ENCODE measurements at places on chromosomes 4 and X. TPM values are rescaled to one million over a fixed set of nuclear protein-coding genes. Genes with fewer than 3 reads are reported as not detected.

Gene UGT2B7
- total RNA-seq, result 0.99 TPM

Gene OSTC
- total RNA-seq, result 231 TPM

Gene ASB12
- total RNA-seq, result not detected

Gene SLC16A2
- total RNA-seq, result 56.5 TPM

Gene IGSF1
- 0.89 TPM for total RNA-seq

DNA sequence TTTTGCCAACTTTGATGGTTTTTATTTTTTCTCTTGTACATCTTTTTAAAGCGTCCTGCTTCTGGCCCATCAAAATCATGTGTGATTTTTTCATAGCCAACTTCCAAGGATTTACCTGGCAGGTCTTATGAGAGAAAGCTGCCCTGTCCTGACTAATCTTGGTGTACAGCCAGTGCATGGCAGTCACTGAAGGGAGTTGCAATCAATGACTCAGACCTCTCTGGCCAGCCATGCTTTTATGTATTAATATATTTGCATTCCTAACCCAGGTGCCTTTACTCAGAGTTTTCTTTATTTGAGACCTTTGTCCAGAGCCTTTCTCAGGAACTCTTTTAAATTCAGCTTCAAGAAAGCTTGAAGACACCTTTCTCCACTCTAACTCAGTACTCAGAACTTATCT lies 691.5 kb upstream of the HTR2C start:
- peak; percentile 27 for DNase-seq

DNA sequence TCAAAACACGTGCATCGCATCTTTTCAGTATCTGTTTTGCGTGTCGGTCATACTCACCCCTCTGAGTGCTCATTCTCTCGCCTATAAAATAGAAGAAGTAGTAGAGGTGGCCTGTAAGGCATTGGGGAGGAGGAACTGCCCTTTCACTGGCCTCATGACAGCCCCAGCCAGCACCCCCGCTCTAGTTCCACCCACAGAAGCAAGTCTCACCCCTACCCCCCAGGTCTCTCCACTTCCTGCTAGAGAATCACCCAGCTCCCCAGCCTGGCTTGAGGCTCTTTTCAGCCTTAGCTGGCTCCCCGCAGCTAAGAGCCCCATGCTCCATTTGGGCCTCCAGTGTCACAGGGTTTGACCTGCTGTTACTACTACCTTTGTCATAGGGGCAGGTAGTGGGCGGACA lies 11.8 kb downstream of the HDAC6 start:
- DNase-seq, result no peak

- DNase-seq, result peak; percentile 4
Measured at GRCh38 chrX:47145395-47146120, 537 bp downstream of the RBM10 start.

GRCh38 chrX:9955506-9955905 lies 11.7 kb upstream of the CLDN34 start:
- no peak for DNase-seq

GRCh38 chr4:51831133-51831532 lies 11.8 kb upstream of the DCUN1D4 start:
- DNase-seq, result peak; percentile 46

DNA sequence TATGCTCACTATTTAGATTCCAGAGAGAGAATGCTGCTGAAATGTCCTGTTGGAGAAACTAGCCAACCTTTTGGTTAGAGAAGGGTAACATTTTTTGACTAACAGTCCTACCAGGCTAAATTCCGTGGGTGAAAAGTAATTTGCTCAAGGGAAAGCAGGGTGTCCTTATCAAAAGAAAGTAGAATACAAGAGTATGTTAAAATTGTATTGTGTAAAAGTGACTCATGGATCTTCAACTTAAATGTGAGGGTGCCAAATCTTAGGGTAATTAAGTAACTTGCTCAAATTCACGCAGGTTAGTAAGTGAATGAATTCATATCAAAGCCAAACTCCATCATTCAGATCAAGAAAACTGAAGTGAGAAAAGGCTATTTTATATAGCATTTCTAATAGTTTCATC lies 81.7 kb downstream of the PCDH7 start:
- no peak for DNase-seq

GRCh38 chr4:150940123-150940522 lies 75.0 kb downstream of the LRBA start:
- no peak for DNase-seq

GRCh38 chrX:154517101-154517781 lies 1.2 kb upstream of the FAM3A start:
- DNase-seq, result no peak

DNA sequence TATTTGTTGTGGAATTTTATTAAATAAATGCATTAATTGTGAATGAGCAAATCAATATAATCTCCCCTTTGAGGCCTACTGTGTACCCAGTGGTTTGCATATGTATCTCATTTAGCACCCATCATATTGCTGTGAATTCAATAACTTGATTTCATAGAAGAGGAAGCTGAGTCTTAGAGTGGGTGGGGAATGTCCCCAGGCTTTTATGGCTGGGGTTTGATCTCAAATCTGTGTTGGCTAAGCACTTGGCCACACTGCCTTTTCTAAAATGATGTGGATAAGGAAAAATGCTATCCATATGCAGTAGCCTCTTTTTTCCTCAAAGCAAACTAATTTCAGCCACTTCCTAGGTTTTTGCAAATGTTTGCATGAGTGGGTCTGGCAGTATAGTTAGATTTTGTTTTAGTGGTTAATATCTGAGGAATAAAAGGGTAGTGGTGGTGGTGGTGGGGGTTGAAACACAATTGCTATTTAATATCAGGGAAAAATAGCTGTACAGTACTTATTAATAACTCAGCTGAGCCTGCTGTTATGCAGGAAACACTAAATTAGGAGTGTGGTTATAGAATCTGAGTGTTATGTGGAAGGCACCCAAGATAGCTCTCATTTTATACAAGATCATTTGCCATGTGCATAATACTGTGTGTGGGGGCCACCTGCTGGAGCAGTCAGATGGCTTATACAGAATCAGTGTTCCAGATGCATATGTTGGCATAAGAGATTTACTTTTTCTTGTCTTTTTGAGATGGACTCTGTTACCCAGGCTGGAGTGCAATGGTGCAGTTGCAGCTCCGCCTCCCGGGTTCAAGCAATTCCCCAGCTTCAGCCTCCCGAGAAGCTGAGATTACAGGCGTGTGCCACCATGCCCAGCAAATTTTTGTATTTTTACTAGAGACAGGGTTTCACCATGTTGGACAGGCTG lies 108.0 kb downstream of the TMEM131L start:
- DNase-seq, result peak; percentile 71

DNA sequence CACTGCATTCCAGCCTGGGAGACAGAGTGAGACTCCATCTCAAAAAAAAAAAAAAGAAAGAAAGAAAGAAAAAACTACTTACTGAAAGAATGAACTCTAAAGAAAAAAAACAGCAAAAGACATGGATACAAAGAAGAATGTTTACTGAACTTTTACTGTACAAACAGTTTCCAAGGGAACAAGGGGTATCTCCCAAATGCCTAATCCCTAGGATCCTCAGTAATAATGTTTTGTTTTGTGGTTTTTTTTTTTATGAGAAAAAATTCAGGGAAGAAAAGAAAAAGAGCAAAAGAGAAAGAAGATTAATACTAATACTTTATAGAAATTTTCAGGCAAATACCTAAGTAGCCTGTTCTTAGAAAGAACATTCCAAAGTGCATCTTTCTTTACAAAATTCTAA lies 63.2 kb downstream of the ANTXR2 start:
- peak; percentile 3 for DNase-seq

GRCh38 chr4:48518143-48518542 lies 28.1 kb downstream of the ZAR1 start:
- no peak for DNase-seq

DNA sequence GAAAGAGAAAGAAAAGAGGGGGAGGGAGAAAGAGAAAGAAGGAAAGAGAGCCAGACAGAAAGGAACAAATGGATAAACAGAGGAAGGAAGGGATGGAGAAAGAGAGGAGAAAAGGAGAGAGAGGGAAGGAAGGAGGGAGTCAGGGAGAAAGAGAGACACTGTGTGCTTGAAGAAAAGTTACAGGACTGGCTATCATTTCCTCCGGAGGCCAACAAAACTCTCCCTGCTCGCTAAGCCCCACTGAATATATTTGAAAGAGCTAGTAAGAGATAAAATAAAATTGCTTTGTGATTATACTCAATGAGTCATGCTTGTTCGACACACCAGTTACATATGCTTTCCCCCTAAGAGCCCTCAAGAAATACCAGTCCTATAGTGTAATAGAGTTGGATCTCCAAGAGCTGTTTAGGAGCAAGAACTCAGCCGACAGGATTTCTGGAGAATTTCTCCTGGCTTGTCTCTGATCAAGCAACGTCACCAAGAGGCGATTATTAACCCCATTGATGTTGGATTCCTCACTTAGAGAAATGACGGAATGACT lies 102.2 kb downstream of the MXRA5 start:
- DNase-seq, result peak; percentile 86
